ENCODE measurements at places on chromosomes 13 and 19. TPM values are rescaled to one million over a fixed set of nuclear protein-coding genes. Genes with fewer than 3 reads are reported as not detected.
A peak's percentile ranks its signal among the peaks of the same experiment; 100 is the strongest.

- H3K27ac ChIP-seq: no peak overlapping the region
- no peak for DNase-seq
- no peaks in the 10 kb centered on the region for H3K36me3 ChIP-seq
- H3K4me3 ChIP-seq: peak overlapping the region; percentile 36
- peaks cover 22% of the 10 kb centered on the region for H3K27me3 ChIP-seq
- peaks cover 11% of the 10 kb centered on the region for H3K4me1 ChIP-seq
These were observed 732 bp downstream of the SELENOV start for GRCh38 chr19:39515551-39516191.

DNA sequence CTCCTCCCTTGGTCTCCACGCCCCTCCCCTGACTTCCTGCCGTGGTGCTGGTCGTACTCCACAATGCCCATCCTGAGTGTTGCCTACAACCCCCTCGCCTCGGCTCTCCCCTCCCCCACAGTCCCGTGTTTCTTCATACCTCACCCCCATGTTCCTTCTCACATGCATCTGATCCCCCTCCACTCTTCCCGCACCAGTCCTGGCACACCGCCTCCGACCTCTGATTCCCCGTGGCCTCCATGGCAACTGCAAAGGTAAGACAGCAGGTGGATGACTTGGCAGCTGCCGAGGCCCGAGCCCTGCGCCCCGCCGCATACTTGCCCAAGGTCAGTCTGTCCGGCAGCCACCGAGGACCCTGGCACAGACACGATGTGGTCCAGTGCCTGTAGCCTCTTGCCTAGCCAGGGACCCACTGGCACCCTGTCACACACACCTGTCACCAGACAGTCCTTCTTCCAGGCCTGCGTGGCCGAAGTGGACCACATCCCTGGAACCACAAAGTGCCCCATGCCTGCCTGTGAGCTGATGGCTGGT lies 16.1 kb upstream of the SDHAF1 start:
- DNase-seq: no peak
- no peaks in the 10 kb centered on the region for H3K36me3 ChIP-seq
- no peaks in the 10 kb centered on the region for H3K4me1 ChIP-seq
- no peaks in the 10 kb centered on the region for H3K27me3 ChIP-seq
- H3K27ac ChIP-seq: no peak overlapping the region
- no peak overlapping the region for H3K4me3 ChIP-seq

- H3K27ac ChIP-seq: no peak overlapping the region
- H3K4me1 ChIP-seq: no peaks in the 10 kb centered on the region
- H3K36me3 ChIP-seq: no peaks in the 10 kb centered on the region
- no peak for DNase-seq
- no peak overlapping the region for H3K4me3 ChIP-seq
These were observed 447.5 kb upstream of the ATXN8OS start for GRCh38 chr13:69660155-69660554.

DNA sequence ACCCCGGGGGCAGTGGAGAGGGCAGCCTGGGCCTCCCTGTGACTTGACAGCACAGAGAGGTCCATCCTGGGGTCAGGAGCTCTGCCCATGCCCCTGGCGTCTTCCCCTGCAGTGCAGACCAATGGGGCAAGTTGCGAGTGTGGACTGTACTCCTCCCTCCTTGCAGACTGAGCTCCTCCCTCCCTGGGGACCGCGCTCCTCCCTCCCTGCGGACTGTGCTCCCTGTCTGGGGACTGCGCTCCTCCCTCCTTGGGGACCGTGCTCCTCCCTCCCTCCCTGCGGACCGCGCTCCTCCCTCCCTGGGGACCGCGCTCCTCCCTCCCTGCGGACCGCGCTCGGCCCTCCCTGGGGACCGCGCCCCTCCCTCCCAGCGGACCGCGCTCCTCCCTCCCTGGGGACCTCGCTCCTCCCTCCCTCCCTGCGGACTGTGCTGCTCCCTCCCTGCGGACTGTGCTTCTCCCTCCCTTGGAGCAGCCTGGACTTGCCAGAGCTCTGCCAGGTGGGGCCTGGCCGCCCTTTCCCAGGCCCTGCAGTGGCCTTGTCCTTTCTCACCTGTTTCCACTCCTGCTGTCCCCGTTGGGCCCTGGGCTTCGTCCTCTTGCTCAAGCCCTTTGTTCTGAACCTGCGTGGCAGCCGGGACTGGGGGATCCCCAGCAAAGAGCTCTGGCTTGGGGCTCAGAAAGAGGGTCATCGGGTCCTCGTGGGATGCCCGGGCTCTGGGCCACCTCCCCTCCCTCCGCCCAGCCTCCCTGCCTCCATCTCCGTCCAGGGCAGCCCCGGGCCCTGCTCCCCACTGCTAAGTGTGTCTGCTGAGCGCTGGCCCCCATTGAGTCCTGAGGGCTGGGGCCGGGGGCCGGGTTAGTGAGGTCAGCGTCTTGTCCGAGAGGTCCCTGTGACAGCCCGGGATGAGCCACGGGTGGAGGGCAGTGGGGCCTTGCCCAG lies 6.8 kb downstream of the GAMT start:
- peaks cover 1% of the 10 kb centered on the region for H3K36me3 ChIP-seq
- no peak for DNase-seq
- H3K27me3 ChIP-seq: no peaks in the 10 kb centered on the region
- H3K4me1 ChIP-seq: no peaks in the 10 kb centered on the region

The KLK12 gene
- not detected for polyA plus RNA-seq

The TRAPPC2B gene
- 40.4 TPM for polyA plus RNA-seq

All from GM12878 (cell line).